SW480 (cell line): ENCODE measurements at places on chromosomes 1 and 21.

- DNase-seq: no peak
Observed at GRCh38 chr1:143717434-143717833, 254.4 kb downstream of the FAM72C start.

DNA sequence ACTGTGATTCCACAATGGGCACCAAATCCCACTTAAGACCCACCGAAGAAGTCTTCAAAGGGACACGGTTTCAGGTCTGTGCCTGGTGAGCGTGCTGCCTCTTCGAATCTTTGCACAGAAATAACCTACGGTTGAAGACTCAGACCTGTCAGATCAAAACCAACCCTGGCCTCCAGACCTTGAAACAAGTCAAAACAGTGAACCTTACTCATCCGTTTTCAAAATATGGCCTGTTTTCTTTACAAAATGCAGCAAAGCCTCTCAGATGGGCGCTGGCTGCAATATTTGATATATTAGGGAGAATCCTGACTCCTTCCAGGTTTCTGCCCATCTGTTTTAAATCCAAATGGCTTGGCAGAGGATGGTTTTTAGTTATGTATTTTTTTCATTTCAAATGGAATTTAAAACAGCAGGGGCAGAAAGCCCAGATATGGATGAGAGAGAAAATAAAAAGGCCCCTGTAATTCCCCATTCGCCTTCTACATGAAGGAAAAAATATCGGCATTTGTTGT, 14.0 kb downstream of the JUN start:
- no peak for DNase-seq

DNA sequence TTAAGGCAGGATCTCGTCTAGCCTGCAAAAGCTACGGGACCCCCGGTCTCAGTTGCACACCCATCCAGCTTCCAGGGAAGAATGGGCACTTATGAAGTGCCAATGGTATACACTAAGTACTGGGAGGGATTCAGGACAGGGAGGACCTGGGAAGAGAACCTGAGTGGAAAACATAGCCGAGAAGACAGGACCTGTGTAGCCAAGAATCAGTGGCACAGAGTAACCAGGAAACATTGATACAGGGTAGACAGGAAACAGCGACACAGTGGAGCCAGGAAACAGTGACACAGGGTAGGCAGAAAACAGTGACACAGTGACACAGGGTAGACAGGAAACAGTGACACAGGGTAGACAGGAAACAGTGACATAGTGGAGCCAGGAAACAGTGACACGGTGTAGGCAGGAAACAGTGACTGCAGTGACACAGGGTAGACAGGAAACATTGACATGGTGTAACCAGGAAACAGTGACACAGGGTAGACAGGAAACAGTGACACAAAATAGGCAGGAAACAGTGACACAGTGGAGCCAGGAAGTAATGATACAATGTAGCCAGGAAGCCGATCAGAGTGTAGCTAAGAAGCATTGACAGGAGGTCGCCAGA, 138.0 kb upstream of the ARHGEF16 start:
- DNase-seq: peak; percentile 26

DNA sequence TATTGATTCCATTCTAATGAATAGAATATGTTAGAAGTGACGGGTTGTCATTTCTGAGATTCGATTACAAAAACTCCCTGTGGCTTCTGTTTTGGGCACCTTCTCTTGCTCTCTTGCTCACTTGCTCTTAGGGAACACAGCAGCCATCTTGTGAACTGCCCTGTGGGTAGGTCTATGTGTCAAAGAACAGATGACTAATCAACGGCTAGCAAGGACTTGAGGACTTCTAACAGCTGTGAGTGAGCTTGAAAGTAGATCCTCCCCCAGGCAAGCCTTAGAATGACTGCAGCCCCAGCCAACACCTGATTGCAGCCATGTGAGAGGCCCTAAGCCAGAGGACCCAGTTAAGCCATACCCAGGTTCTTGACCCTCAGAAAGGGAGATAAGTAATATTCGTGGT, 49.3 kb downstream of the AZIN2 start:
- DNase-seq: peak; percentile 17

DNA sequence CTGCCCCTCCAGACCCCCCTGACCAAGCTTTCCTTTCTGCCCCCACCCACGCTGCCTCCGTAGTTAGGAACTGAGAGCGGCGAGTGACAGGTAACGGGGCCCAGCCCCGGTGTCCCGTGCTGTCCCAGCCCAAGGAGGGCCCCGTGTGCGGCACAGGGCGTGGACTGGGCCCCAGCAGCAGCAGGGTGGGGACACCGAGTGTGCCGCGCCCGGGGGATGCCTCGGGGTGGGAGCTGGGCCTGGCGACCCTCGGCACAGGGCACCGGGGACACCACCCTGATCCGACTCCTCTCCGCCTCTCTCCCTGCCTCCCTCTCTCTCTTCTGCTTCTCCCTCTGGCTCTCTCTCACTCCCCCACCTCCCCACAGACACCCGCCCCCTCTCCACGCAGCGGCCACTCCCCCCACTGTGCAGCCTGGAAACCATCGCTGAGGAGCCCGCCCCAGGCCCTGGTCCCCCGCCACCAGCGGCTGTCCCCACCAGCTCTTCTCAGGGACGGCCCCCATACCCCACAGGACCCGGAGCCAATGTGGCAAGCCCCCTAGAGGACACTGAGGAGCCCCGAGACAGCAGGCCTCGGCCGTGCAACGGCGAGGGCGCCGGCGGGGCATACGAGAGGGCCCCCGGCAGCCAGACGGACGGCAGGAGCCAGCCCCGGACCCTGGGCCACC, 22.7 kb downstream of the PANK4 start:
- DNase-seq: no peak

- no peak for DNase-seq
Observed at GRCh38 chr1:82844447-82844846, 1043.7 kb downstream of the ADGRL2 start.

DNA sequence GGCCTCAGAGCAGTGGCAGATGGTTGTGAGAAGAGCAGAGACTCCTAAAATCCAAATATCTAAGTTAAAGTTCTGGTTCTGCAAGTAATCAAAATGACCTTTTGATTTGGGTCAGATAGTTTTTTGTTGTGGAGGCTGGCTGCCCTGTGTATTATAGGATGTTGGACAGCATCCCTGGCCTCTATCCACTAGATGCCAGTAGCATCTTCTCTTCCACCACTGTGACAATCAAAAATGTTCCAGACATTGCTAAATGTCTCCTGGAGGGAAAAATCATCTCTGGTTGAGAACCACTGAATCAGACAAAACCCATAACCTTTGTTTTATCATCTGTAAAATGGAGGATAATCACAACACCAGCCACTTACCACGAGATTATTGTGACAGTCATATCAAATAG, 5.9 kb upstream of the DPT start:
- no peak for DNase-seq

DNA sequence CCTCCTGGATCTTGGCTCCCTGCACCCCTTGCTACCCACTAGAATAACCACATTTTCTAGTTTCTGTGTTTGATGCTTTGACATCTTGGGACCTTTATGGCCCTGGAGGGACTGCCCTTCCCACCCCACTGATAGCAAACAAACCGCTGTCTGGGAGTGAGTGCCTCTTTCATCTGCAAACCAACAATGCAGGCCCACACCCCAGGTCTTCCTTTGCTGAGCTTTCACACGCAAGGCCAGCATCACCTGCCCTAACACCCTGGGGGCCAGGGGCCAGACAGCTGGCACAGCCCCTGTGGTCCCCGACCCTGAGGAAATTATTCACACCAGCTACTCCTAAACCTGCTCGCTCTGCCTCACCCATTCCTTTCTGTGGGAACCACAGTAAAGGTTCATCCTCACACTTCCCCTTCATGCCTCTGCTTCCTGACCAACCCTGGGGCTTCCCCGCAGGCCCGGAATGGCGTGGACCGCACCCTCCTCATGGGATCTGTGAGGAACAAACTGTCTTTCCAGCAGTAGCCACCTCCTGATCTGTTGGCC, 15.4 kb downstream of the SLC2A7 start:
- DNase-seq: peak; percentile 91

- DNase-seq: no peak
Observed at GRCh38 chr1:247741756-247742155, 3.3 kb downstream of the OR14K1 start.

DNA sequence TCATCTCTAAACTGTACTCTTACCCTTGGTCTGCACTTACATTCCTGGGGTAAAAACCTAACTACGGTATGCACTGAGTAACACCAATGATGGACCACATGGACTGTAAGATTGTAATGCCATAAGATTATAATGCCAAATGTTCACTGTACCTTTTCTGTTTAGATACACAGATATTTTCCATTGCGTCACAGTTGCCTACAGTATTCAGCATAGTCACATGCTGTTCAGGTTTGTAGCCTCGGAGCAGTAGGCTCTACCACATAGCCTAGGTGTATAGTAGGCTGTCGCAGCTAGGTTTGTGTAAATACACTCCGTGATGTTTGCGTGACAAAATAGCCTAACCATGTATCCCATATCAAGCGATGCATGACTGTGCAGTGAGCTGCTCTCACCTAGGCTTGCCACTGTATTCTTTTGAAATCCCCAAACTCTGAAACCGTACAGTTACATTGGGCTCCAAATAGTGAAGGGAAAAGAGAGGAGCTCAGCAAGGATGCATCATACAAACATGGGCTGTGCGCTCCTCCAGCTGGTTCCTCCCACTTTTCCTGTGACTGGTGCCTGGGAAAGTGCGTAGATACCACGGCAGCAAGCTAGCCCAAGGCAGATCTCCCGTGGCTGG, 35.2 kb downstream of the CFAP57 start:
- DNase-seq: peak; percentile 17

DNA sequence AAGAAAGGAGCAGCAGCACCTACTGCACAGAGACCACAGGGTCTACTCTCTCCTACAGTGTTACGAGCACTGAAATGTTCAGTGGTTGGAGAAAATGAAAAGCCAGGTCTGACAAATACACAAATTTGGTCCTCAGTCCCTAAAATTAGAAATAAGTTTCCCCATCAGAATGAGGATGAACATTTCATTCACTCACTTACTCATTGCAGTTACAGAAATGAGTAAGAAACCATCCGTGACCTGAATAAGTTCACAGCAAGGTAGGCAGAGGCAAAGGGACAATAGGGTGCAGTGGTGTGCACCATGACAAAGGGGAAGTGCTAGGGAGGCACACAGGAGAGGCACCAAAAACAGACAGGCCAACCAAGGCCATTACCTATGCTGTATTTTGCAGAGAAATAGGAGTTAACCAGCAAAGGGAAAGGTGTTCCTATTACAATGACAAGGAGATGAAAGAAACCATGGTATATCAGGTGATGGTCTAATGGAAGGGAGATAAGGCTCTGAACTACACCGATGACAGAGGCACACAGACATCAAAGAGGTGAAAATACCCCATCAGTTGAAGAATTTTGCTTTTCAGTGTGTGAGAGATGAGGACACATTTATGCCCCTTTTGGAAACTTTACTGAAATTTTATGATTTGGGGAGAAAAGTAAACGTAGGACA, 29.4 kb downstream of the VAV3 start:
- DNase-seq: peak; percentile 16

GRCh38 chr1:59978026-59978425, 51.5 kb upstream of the CYP2J2 start:
- no peak for DNase-seq

DNA sequence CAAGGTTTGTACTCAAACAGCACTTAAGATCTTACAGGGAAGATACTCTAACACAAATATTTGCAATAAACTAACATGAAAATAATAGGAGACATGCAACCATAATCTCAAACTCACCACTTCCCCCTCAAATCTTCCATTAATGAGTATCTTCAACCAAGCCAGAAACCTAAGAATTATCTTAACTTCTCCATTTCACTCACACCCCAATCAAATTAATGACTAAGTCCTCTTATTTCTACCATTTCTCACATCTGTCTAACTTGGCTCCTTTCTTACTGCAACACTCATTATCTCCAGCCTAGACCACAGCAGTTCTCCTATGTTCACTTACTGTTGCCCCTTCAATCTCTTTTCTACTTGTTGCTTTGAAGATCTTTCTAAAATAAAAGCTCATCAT, 10.4 kb downstream of the RBBP5 start:
- DNase-seq: no peak

GRCh38 chr1:78005755-78006154, 1.0 kb downstream of the DNAJB4 start:
- DNase-seq: peak; percentile 20

DNA sequence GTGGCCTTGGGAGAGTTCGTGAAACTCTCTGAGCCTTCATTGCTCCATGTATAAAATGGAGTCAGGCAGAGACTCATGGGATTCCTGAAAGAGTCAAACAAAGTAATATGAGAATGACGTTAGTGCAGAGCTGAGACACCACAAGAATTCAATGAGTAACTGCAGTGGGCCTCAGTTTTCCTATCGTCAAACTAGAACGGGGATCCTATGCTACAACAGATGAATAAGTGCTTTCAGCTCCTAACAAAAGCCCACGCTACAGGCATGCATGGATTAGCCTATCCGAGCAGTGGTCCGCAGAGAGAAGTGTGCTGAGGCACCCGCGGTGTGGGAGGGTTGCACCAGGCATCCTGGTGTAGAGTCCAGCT, 124.7 kb downstream of the SYF2 start:
- DNase-seq: no peak

- no peak for DNase-seq
Observed at GRCh38 chr1:225021037-225021436, 91.6 kb downstream of the DNAH14 start.

DNA sequence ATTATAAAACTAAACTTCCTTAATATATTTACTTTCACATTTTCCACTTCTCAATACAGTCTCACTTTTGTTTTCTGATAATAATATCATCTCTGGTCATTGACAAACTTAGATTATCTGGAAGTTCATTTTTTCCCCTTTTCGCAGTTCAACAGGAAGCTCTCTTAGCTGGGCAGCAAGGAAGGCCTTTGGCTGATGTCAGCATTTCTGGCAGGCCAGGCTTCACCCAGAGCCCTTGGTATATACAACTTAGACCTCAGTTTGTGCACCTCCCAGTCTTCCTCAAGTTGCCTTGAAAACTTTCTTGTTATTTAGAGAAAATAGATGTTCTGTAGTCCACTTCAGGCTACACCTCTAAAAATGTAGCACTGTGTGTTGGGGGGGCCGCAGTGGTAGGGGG, 1103.6 kb downstream of the AMY1C start:
- no peak for DNase-seq

- no peak for DNase-seq
Observed at GRCh38 chr1:30976143-30976542, 67.6 kb upstream of the SDC3 start.

- no peak for DNase-seq
Observed at GRCh38 chr1:203085528-203086406, at the start of gene MYOG. Gene MYOG, minus strand, starts transcription at chr1:203086012. Its CDS starts 51 bp downstream, at chr1:203085961.

GRCh38 chr1:29676496-29676895, 440.2 kb downstream of the PTPRU start:
- DNase-seq: no peak

- no peak for DNase-seq
Observed at GRCh38 chr1:14138135-14138506, 438.1 kb downstream of the PRDM2 start.

- no peak for DNase-seq
Observed at GRCh38 chr1:177116941-177117340, 47.6 kb downstream of the ASTN1 start.

- DNase-seq: no peak
Observed at GRCh38 chr1:12249748-12250147, 19.9 kb downstream of the VPS13D start.
